ENCODE measurements at places on chromosomes 4 and X.

- no peak for DNase-seq
These were observed 18.4 kb upstream of the AFF1 start for GRCh38 chr4:86916392-86916791.

DNA sequence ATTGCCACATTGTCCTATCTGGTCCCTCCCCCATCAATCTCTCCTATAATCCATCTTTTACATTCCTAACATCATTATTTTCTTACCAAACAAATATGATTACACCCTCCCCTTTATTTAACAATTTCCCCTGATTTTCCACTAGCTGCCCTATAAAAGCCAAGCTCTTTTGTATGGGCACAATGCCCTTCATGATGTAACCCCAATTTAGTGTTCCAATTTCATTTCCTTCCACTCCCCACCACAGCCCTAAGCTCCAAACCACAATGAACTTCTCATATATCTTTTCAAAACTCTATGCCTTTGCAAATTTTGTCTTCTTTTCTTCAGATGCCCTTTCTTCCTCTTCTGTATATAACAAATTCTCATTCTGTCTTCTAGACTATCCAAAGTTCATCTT is 39.5 kb upstream of the PTPN13 start:
- no peak for DNase-seq

DNA sequence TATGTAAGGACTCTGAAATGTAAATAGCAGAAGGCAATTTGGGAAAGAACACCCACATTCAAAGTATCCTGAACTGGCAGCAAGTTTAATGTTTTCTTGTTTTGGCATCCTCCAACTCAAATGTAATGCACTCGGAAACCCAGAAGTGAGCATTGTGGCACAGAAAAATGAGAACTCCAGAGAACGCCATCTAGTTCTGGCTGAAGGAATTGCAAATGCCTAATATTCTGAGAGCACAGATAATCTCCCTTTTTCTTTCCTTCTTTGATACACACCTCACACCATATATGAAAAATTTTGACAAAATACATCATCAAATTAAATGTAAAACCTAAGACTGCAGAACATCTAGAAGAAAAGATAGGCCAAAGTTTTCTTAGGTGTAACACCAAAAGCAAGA is 52.1 kb downstream of the PWWP3B start:
- DNase-seq: no peak

DNA sequence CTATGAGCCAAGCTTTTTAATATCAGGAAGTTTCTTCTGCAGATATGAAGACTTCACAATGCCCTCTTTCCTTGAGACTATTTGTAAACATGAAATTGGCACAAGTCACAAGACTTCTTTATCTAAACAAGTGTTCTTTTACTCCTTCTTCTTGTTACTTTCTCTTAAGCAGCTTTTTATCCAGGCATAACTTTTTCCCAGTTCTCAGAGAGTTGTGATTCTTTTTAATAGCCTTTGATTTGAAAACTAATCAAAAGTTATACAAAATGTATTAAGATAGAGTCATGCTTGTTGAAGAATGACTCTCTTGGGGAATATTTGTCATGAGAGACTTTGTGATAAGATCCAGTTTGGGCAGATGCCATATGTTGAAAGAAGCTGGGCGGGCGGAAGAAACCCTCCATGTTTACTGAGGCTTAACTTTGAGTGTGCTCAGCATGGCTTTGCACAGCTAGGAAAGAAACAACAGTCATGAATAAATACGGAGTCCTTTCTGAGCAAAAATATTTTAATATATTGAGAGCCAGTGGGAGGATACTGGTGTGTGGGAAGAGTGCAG is 39.3 kb downstream of the SYTL5 start:
- DNase-seq: no peak

DNA sequence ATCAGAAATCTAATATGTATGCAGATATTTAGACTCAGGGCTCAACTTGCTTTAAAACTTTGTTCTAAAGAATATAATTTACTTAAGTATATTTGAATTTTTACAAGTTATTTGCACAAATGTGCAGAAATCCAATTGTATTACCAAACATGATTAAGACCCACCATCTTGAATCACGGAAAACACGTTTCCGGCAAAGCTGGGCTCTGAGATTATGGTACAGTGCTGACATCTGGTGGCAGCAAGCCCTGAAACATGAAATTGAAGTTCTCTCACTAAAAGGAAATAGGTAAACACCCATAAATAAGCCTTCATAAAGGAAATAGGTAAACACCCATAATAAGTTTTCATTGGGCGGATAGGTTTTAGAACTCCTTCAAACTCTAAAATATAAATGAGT is 98.3 kb upstream of the MAOA start:
- DNase-seq: peak; percentile 29

- DNase-seq: no peak
These were observed 13.7 kb upstream of the DCTD start for GRCh38 chr4:182930889-182931288.

DNA sequence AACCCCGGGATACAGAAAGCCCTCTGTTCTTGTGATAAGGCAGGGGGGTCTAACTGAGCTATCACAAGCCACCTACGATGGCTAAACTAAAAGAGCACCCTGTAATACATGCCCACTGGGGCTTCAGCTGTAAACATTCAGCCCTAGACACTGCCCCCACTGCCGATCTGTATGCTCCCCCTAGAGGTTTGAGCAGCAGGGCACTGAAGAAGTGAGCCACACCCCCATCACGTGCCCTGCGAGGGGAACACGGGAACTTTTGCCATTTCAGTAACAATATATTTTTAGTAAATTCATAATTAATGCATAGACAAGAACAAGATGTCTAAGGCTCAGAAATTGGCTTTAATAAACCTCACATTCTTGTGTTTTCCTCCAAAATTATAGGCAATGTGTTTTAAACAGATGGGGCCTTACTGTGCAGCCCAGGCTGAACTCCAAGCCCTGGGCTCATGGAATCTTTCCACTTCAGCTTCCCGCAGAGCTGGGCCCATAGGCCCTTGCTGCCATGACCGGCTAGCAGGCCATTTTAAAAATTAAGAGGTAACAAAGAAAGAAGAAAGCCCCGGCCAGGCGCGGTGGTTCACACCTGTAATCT is 235.3 kb upstream of the SFRP2 start:
- no peak for DNase-seq

GRCh38 chr4:36196145-36196913 is 48.0 kb downstream of the ARAP2 start:
- DNase-seq: no peak

DNA sequence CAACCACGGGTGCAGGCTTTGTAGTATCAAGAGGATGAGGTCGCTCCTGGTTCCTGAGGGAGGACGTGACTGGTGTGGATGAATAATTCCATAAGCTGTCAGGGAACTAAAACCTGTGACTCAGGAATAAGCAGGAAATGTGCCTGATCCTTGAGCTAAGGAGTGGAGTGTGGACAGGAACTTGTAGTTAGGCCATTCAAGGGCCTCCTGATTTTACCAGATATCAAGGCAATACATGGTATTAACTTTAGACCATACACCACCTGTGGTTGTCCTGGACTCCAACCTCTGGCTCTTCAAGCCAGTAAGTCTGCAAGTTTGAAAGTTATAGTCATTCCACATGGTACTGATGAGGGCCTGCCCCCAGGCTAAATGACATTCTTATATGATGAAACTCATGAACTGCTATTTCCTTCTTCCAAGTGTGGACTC is 12.1 kb upstream of the ING2 start:
- DNase-seq: no peak

Measured in DMS153 (cell line).